ENCODE measurements at places on chromosomes 12 and 14.

GRCh38 chr12:50620109-50620977, 115.6 kb downstream of the DIP2B start:
- DNase-seq = no peak

- DNase-seq = no peak
These were observed 17.3 kb upstream of the PPFIBP1 start for GRCh38 chr12:27506645-27507189.

DNA sequence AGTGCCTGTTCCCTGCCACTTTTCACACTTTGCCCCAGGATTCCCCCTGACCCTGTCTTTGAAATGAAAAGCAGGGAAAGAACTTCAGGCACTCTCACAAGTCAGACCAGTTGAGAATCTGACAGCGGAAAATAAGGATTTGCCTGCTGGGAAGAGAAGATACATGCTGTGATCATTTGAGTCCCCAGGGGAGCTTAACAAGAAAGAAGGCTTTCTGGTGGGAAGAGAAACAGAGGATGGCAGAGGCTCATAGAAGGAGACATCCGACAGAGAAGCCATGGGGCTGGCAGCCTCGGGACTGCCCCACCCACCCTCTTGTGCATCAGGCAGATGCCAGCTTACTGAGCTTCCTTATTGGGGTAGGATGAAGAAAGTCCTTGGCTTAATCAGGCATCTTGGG, 11.9 kb downstream of the TTC9 start:
- DNase-seq = no peak

- no peak for DNase-seq
These were observed 1.1 kb downstream of the ADSS1 start for GRCh38 chr14:104724981-104725771.

DNA sequence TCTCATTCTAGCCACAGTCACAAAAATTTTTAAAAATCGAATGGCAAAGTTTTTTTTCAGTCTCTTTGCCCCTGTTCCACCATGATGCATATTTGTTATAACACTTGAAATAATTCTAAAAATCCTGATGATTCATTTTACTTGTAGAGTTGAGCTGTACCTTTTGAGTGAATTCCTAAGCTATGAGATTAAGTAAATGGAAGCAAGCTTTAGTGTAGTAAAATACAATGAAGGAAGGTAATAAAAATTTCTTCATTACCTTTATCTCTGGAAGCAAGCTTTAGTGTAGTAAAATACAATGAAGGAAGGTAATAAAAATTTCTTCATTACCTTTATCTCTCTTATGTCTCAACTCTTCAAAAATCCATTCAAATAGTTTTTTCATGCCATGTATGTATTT, 46.1 kb downstream of the TMTC3 start:
- no peak for DNase-seq

DNA sequence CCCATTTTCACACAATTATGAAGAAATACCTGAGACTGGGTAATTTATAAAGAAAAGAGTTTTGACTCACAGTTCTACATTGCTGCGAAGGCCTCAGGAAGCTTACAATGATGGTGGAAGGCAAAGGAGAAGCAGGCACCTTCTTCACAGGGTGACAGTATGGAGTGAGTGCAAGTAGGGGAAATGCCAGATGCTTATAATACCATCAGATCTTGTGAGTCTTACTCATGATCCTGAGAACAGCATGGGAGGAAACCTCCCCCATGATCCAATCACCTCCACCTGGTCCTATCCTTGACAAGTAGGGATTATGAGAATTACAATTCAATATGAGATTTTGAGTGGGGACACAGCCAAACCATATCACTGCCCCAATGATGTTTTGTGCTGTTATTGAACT, 189.3 kb upstream of the CRY1 start:
- DNase-seq = no peak

GRCh38 chr14:63295231-63295685, 23.5 kb downstream of the GPHB5 start:
- no peak for DNase-seq

DNA sequence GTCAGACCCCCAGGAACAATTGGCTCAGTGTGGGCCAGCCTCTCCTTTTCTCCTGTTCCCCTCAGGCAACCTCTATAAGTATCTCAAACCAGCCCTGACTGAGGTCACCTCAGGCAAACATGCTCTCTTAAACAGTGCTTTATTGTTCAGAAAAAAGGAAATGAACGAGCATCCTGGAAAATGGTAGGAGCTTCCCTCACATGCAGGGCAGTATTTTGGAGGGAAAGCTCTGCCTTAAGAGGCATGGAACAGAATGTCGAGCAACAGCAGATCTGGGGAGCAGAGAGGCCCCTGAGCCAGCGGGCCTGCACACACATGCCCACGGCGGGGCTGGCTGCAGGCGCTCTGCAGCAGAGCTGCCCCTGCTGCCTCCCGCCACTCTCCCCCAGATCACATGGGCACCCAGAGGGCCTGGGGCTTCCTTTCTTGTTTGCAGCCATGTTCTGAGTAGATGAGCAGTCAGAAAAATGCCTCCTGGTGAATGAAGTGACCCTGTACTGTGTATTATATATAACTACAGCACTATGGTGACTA, 42.0 kb downstream of the MOK start:
- no peak for DNase-seq

All from GM12864 (cell line).